ENCODE measurements at places on chromosomes 2 and 18. TPM values are rescaled to one million over a fixed set of nuclear protein-coding genes. Genes with fewer than 3 reads are reported as not detected.

The AFG3L2 gene
- 31.5 TPM for total RNA-seq

The L3MBTL4 gene
- not detected for total RNA-seq

The ARL5A gene
- total RNA-seq: 15.8 TPM

The CNTNAP5 gene
- total RNA-seq: not detected

The NMUR1 gene
- total RNA-seq: 1.8 TPM

The DES gene
- 182 TPM for total RNA-seq

DNA sequence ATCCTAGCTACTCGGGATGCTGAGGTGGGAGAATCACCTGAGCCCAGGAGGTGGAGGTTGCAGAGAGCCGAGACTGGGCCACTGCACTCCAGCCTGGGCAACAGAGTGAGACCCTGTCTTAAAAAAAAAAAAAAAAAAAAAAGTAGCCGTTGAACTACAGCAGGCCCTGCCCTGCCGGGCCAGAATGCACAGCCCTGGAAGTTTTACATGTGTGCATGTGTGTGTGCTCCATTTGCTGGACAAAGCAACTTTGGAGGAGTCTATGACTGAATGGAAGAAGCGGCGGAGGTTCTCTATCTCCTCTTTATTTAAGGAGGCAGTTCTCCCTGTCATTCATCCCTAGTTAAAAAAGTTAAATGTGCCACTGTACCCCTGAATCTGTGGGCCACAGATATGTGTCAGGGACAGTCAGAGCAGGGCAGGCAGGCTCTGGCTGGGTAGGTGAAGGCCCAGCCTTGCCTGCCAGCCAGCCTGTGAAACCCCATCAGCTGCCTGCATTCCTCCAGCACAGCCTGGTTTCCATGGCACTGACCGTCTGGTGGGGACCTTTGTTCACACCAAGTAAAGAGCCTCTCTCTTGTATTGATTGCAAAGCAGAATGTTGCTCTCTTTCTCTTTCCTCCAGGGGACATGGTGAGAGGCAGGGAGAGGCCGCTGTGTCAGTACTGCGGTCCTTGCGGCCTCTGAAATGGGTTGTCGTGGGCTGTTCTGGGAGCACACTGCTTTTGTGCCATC, 10.9 kb downstream of the LIPG start:
- H3K4me1 ChIP-seq: no peaks in the 10 kb centered on the region
- no peak overlapping the region for H3K27ac ChIP-seq
- no peak overlapping the region for H3K4me3 ChIP-seq
- DNase-seq: no peak
- no peaks in the 10 kb centered on the region for H3K36me3 ChIP-seq

DNA sequence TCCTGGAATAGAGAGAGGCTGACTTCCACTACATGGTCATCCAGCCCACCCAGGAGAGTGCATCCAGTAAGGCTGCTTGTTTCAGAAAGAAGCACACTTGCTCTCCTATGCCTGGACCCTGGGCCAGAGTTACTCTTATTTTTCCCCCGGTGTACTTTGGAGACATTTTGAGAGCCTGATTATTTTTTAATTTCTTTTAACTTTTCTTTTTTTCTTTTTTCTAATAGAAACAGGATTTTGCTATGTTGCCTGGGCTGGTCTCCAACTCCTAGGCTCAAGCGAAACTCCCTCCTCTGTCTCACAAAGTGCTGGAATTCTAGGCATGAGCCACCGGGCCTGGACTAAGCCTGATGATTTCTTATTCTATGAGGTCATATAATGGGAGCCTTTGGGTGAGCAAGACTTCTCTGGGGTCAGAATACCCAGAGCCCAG, 62.2 kb downstream of the RPL37A start:
- H3K27me3 ChIP-seq: no peaks in the 10 kb centered on the region
- peak overlapping the region; percentile 96 for H3K27ac ChIP-seq
- no peak overlapping the region for H3K4me3 ChIP-seq
- no peaks in the 10 kb centered on the region for H3K36me3 ChIP-seq

DNA sequence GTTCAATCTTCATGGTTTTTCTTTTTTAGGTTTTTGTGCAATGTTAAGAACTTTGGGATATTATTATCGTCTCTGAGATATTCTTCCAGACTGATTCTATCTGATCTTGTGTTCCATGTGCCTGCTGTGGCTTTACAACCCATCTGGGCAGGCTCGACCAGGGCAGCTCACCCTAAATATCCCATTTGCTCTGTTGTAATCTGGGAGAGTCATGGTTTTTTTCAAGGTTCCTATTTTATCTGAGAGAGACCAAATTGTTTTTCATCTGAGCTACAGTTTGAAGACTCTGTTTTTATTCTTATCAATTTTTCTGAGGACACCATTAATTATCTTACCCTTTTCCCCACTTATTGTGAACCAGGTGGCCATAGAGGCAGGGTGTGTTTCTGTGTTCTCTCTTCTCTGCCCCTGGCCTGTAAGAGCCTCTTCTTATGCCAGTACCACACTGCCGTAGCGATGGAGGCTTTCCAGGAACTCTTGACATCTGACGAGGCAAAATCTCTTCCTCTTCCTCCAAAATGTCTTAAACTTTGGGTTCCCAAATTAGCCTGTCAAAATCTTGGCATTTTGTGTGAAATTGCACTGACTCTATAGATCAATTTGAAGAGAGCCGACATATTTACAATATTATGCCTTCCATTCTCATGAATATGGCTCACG, 3.1 kb downstream of the SP140L start:
- no peak overlapping the region for H3K4me3 ChIP-seq
- H3K27me3 ChIP-seq: no peaks in the 10 kb centered on the region
- no peak overlapping the region for H3K27ac ChIP-seq
- DNase-seq: no peak
- H3K4me1 ChIP-seq: no peaks in the 10 kb centered on the region
- H3K36me3 ChIP-seq: no peaks in the 10 kb centered on the region

DNA sequence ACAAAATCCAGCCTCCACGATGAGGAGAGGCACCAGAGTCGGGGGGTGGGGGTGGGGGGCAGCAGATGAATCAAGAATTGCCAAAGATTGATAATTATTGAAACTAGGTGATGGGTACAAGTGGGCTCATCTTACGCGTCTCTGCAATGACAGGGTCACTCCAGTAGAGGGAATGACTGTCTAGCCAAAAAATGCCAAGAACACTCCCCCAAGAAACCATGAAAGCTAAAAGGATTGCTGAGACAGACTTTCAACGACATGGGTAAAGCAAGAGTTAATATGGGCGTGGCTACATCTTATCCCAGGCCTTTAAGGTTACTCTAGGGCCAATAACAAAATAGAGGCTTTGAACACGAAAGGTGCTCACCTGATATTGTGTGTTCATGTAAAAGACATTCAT, 86.5 kb downstream of the STK39 start:
- H3K36me3 ChIP-seq: peaks cover 4% of the 10 kb centered on the region
- no peak for DNase-seq
- peaks cover 9% of the 10 kb centered on the region for H3K4me1 ChIP-seq
- H3K4me3 ChIP-seq: no peak overlapping the region
- H3K27me3 ChIP-seq: no peaks in the 10 kb centered on the region

DNA sequence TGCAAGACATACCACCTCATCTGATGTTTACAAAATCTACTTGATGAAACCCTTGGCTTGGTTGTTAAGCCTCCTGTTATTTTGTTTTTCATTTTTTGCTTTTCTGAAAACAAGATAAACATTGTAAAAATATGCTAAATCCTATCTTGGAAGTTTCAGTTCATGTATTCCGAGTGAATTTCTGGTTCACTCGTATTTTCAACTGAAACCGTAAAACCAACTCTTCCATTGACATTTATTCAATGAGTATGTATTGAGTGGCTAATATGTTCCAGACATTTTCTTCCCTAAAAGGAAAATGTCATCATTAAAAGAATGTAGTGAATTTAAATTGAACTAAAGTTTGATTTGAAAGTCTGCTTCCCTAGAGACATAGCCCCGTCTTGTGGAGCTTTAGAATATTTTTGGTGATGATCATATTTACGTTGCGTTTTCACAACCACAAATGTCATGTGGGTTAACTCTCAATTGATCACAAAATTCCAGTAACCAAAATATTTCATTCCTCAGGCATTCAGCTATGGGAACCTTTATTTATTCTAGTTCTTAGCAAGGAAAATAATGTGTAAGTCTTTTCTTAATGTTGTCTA, 204.2 kb downstream of the MBD2 start:
- no peak for DNase-seq
- H3K27me3 ChIP-seq: no peaks in the 10 kb centered on the region
- no peaks in the 10 kb centered on the region for H3K4me1 ChIP-seq
- no peak overlapping the region for H3K4me3 ChIP-seq
- H3K36me3 ChIP-seq: no peaks in the 10 kb centered on the region
- no peak overlapping the region for H3K27ac ChIP-seq

GRCh38 chr2:60260639-60261296, 292.7 kb downstream of the BCL11A start:
- no peak for DNase-seq
- H3K27me3 ChIP-seq: no peaks in the 10 kb centered on the region
- no peaks in the 10 kb centered on the region for H3K4me1 ChIP-seq
- H3K36me3 ChIP-seq: no peaks in the 10 kb centered on the region
- no peak overlapping the region for H3K27ac ChIP-seq

DNA sequence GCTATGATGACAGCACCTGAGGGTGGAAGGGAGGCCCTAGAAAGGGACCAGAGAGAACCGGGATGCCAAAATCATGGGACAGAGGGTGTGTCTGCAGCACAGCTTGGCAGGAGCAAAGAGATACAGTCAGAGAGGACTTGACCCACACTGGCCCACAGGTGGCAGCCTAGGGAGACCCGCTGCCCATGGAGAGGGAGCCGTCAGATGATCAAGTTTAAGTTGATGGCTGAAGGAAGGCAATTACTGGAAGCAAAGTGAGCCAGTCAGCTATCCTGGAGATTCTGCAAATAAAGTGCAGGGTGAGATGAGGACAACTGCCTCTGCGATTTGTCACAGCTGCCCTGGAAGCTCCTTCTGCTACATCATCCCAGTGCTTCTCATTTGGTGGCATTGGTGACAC, 74.0 kb downstream of the CMPK2 start:
- no peaks in the 10 kb centered on the region for H3K36me3 ChIP-seq
- no peak for DNase-seq
- H3K4me1 ChIP-seq: no peaks in the 10 kb centered on the region
- no peak overlapping the region for H3K27ac ChIP-seq
- H3K27me3 ChIP-seq: no peaks in the 10 kb centered on the region
- no peak overlapping the region for H3K4me3 ChIP-seq

DNA sequence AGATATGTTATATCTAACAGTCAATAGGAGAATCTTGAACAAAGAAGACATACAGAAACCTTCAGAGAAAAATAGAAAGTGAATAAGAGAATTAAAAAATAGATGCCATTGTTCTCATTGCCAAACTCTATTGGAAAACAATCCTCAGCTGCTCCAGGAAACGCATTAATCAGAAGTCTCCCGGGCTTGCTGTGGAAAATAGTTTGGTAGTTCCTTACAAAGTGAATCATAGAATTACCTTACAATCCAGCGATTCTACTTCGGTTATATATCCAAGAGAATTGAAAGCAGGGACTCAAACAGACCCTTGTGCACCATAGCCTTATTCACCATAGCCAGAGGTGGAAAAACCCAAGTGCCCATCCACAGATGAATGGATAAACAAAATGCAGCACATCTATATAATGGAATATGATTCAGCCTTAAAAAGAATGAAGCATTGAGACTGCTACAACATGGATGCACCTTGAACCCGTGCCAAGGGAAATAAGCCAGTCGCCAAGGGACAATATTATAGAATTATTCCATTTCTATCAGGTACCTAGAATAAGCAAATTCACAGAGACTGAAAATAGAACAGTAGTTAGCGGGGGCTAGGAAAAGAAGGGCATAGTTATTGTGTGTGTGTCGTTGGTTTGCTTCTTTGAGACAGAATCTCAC, 21.9 kb upstream of the CHRNA1 start:
- no peaks in the 10 kb centered on the region for H3K4me1 ChIP-seq
- H3K27ac ChIP-seq: no peak overlapping the region
- H3K4me3 ChIP-seq: no peak overlapping the region
- no peaks in the 10 kb centered on the region for H3K27me3 ChIP-seq
- no peak for DNase-seq

DNA sequence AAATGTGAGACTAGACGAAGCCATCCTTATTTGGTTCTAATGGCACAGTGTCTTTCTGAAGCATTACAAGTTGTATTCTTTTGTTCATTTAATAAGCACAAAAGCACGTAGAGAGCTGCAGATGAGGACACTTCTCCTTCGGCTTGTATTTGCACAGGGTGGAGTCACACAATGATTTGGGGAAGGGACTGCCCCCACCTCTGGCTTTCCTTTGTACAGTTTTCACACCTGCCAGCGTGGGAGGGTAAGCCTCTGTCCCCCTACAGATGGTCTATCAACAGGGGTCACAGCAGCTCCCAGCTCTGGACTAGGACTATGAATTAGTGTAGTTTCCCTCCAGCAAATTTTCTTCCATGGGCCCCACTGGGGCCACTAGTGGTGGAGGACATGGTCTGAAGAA, 108.2 kb upstream of the KLHL14 start:
- no peak for DNase-seq
- no peaks in the 10 kb centered on the region for H3K4me1 ChIP-seq
- no peak overlapping the region for H3K4me3 ChIP-seq
- no peaks in the 10 kb centered on the region for H3K27me3 ChIP-seq
- H3K36me3 ChIP-seq: no peaks in the 10 kb centered on the region
- no peak overlapping the region for H3K27ac ChIP-seq

GRCh38 chr2:12766421-12766879, 49.7 kb downstream of the TRIB2 start:
- H3K4me1 ChIP-seq: no peaks in the 10 kb centered on the region
- no peaks in the 10 kb centered on the region for H3K27me3 ChIP-seq
- H3K27ac ChIP-seq: no peak overlapping the region
- H3K36me3 ChIP-seq: no peaks in the 10 kb centered on the region
- no peak overlapping the region for H3K4me3 ChIP-seq

- H3K27ac ChIP-seq: no peak overlapping the region
- H3K4me1 ChIP-seq: peaks cover 3% of the 10 kb centered on the region
- H3K4me3 ChIP-seq: no peak overlapping the region
- no peaks in the 10 kb centered on the region for H3K27me3 ChIP-seq
- DNase-seq: no peak
Measured at GRCh38 chr2:100812116-100812515, 7.8 kb upstream of the NPAS2 start.

DNA sequence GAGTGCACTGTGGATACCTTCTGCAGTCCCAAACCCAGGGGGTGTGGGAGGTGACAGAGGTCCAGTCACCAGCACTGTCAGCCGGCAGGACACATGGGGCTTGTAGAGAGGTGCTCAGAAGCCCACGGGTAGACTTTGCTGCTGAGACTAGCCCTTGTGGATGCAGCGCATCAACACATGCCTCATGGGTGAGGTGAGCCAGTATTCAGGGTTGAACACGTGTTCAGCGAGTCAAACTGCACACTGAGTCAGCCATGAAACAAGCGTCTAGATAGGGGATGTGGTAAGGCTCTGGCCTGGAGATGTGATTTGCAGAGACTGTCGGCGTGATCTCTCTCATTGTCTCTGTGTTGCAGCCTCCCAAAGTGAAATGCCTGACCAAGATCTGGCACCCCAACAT, 35.8 kb upstream of the SCLY start:
- no peaks in the 10 kb centered on the region for H3K4me1 ChIP-seq
- DNase-seq: no peak
- no peak overlapping the region for H3K4me3 ChIP-seq
- peaks cover 27% of the 10 kb centered on the region for H3K36me3 ChIP-seq
- H3K27me3 ChIP-seq: no peaks in the 10 kb centered on the region

- no peak for DNase-seq
- no peak overlapping the region for H3K27ac ChIP-seq
- H3K36me3 ChIP-seq: no peaks in the 10 kb centered on the region
- H3K27me3 ChIP-seq: no peaks in the 10 kb centered on the region
- H3K4me1 ChIP-seq: no peaks in the 10 kb centered on the region
- H3K4me3 ChIP-seq: no peak overlapping the region
Measured at GRCh38 chr2:2577407-2577831, 246.3 kb upstream of the MYT1L start.
